Skeletal muscle tissue (tissue), 5 donors: ENCODE measurements at places on chromosomes 1 and 21. TPM values are rescaled to one million over a fixed set of nuclear protein-coding genes. Genes with fewer than 3 reads are reported as not detected.

Gene ESRRG
- 25.1 TPM for total RNA-seq

Gene CHAF1B
- total RNA-seq = 2.1 TPM

Gene ALX3
- not detected for total RNA-seq

Gene SLC30A10
- total RNA-seq = 1.0 TPM

Gene S100A8
- 67.3 TPM for total RNA-seq

Gene CLDN17
- total RNA-seq = not detected

Gene FAM43B
- 0.52 TPM for total RNA-seq

Gene CALML6
- 191 TPM for total RNA-seq

Gene PLA2G2A
- total RNA-seq = not detected

Gene SPRR2F
- total RNA-seq = not detected

Gene DEPDC1
- 3.1 TPM for total RNA-seq

Gene CYP4B1
- not detected for total RNA-seq
